Foreskin fibroblast (primary cell): ENCODE measurements at places on chromosomes 1 and 21.
A peak's percentile ranks its signal among the peaks of the same experiment; 100 is the strongest.

- DNase-seq, result no peak
These were observed 154.6 kb downstream of the PBX1 start for GRCh38 chr1:164713456-164714207.

DNA sequence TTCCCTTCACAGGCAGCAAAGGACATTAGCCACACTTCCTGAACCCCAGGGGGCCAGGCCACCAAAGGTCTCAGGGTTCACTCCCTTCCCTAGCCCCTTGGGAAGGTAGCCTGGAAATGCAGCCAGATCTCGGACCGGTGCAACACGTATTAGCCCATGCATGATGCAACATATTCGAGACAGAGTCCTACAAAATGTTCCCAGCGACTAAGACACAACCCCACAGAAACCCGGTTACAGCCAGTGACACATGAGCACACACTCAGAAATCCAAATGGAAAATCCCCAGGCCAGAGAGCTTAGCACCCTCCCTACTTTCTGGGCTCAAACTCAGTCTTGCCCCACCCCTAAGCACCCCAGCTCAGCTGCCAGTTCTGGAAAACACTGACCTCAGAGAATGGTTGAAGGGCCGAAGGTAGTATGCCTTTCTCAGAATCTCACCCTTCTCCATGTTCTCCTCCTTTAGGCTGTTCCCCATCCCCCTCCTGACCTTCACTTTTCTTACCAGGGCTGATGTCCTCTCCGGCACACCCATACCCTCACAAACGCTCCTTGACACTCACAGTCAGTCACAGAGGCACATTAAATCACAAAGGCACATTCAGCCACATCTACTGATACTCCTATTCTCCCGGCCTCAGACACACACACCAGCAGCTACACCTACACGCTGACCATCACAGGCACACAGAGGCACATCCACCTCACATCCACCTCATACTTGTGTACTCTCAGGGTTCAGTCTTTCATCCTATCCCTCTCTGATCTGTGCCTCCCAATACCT, at the start of gene TSPAN1:
Gene TSPAN1 (plus strand): TSS at position 640 of the 784 bp plus-strand sequence. CDS start 6,021 bp downstream, outside the sequence.
- DNase-seq, result no peak

GRCh38 chr21:46518983-46519583, 60.4 kb downstream of the DIP2A start:
- no peak for DNase-seq

GRCh38 chr1:31183927-31184554, 55.6 kb downstream of the NKAIN1 start:
- peak; percentile 7 for DNase-seq

DNA sequence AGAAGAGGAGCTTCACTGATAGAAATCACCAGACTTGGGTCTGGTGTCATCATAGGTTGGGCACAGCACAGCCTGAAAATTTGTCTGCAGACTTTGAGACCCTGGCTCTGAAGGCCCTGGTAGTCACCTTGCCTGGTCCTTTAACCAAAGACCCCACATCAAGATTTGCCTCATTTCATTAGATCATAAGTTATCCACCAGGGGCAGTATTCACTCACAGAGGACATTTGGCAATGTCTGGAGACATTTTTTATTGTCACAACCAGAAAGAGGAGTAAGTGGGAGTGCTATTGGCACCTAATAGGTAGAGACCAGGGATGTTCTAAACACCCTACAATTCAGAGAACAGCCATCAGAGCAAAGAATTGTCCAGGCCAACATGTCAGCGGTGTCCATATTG, 22.1 kb upstream of the PAX7 start:
- no peak for DNase-seq

GRCh38 chr1:215651867-215652266, 84.8 kb downstream of the KCTD3 start:
- no peak for DNase-seq

DNA sequence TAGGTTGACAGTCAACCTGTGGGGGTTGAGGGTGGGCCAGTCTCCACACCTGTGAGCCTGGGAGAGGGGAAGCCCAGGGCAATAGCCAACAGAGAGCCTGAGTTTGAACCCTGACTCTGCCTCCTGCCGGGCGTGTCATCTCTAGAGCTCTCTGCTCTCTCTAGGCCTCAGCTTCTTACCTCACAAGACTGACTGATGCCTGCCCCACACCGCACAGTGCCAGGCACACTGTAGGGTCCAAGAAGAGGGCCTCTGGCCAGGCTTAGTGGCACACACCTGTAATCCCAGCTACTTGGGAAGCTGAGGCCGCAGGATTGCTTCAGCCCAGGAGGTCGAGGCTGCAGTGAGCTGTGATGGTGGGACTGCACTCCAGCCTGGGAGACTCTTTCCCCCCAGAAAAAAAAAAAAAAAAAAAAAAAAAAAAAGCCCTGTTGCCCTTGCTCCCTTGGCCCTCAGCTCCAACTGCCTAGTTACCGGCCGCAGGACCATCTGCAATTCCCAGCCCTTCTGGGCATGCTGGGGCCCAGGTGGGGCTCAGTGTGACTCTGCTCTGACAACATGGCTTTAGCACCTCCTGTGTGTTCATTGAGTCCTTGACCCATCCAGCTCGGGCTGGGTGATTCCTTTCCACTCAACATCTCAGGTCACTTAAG, 25.1 kb downstream of the GRHL3 start:
- no peak for DNase-seq

- no peak for DNase-seq
These were observed 71.6 kb upstream of the IFFO2 start for GRCh38 chr1:19028110-19028509.

DNA sequence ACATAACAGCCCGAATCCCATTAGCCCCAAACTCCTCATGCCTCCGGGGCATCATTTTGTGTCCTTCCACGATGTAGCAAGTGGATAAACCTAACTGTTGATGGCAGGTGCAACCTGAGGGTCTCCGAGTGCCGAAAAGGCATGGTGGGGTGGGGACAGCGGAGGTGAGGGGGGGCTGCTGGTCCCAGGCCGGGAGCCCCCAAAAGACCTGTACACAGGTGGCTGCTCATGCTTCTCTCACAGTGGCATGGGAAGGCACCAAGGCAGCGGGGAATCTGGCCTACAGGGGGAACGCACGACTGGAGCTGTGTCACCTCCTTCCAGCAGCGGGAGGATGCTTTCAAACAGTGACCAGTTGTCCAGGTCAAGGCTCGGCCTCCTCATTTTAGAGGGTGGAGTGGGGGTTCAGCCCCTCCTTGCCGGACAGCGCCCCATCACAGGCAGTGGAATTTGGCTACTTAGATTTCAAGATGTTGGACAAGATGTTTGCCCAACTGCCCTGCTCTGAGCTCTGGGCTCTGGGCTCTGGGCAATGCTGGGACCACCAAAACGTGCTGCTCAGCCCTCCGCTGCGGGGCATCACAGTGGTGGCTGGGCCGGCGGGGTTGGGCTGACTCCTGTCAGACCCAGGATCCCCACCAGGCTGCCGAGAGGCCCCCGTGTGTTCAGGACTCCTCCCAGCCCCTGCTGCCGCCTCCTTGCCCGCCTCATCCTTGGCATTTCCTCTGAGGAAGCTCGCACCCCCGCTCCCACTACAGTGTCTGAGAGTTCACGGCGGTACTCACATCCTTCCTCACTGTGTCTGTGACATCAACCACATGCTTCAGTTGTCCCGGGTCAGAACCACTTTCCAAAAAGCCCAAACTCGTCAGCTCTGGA, 7.6 kb downstream of the DNMT3L start:
- DNase-seq, result no peak

DNA sequence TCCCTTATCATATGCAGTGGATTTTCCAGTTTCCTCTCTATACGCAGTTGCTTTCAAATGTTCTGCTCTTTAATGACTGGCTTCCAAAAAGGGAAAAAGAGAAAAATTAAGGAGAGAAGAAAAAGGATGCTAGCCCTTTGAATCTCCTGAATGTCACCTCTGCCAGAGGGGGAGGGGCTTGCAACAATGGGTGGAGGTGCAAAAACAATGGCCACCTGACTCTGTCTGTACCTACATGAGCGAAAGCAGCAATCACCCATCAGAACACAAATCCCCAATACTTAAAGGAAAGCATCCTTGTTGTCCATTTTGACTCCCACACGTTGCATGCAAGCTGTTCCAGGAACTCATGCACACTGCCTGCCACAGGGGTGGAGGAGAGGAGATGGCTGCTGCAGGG, 61.2 kb downstream of the CCDC30 start:
- no peak for DNase-seq

DNA sequence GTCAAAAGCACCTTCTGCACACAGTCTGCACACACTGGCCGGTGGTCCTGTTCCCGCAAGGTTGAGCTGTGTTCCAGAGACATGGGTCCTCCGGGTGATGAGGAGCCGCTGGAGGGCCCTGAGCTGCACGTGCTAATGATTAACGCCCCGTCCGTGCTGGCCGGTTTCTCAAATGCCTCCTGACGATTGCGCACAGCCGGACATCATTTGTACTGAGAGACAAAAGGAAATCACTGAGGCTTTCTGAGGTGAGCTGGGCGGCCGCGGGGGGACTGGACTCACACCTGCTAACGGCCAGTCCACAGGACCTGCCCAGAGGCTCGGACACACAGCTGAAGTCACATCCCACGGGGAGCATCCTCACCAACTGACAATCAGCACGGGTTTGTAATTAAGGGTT, 29.2 kb downstream of the POFUT2 start:
- peak; percentile 38 for DNase-seq

GRCh38 chr1:185603158-185603557, 131.0 kb upstream of the HMCN1 start:
- no peak for DNase-seq

GRCh38 chr1:4761324-4761723, 106.9 kb downstream of the AJAP1 start:
- no peak for DNase-seq

DNA sequence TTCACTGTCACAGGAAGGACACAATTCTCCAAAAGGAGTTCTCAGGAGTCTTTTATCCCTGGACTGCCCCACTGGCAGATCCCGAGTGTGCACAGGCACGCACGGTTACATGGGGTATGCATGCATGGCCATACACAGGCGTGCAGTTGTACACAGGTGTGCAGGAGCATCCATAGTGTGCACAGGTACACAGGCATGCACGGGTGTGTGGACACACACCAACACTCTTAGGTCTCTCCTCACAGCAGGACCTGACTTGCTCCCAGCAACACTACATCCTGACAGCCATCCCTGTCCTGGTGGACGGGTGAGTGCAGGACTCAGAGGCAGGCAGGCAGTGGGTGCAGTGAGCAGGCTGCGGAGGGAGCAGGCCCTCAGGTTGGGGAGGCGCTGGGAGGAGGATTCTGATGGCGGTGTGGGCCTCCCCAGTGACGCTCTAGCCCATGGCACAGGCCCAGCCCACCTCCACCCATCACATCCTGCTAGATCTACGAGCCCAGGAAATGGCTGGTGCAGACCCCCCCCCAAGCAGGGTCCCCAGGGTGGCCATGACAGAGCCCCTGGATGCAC, 28.4 kb downstream of the SLC19A1 start:
- DNase-seq, result no peak

DNA sequence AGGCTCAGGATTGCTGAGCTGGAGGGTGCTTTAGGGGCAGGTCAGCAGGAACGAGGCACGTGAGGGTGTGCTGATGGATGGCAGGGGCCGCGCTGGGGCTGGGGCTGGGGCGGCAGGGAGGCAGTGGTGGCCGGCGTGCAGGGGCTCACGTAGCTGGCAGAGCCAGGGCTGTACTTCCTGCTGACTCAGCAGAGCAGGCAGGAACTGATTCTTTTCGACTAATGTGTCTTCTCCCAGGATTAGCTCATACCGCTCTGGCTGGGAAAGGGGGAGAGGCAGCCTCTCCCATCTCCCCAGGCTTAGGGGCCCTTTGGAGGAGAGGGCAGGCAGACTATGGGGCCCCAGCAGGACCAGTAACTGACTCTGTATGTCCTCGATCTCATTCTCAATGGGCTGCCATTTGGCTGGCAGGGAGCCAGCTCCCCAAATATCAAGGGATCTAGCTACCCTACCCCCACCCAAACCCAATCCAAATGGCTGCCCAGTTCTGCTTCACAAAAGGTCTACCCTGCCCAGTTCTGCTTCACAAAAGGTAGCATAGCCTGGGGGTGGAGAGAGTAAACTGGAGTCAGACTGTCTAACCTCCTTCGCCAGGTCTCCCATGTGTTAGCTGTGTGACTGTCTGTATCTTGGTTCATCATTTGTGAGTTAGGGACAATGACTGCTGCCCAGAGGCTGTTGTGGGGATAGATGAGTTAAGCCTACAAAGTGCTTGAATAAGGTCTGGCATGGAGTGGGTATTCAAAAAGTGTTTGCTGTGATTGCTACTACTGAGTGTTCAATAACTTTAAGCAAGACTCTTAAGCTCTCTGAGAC, 100.1 kb upstream of the SLC2A1 start:
- peak; percentile 52 for DNase-seq

DNA sequence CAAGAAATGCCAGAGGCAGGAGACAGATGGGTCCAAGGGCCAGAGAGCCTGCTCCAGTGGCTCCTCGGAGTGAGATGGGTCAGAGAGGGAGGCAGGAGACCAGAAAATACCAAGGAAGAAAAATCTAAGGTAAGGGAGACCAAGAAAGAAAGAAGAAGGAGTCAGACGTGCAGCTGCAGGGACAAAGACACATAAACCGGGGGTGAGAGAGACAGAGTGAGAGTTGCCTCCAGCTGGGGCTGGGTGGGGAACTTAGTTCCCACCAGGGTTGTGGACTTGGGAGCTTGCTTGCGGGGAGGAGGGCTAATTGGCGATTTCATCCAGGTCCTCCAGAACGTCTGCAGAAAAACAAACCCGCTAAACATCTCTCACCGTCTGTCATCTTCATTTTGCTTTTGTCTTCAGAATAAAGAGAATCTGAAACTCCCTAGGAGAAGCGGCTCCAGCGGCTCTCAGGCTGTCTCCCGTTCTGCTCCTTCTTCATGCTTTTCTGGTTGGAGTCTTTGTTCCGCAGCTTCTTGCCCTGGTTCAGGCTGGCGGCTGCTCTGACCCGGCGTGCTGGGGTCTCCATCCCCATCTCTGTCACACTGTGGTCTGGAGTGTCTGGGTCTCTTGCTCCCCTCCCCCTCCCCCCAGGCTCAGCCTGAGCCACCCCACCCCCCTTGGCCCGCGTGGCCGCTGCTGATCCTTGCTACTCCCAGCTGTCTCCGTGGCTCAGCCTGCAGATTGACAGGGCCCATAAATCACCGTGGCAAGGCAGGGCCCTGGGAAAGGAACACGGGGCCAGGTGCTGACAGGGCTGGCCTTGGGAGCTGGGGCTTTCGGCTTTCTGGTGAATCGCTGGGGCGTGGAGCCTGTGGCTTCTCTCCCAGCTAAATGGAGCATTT, 66.6 kb downstream of the UBIAD1 start:
- DNase-seq, result peak; percentile 31

- DNase-seq, result peak; percentile 21
These were observed 71.1 kb downstream of the IER5 start for GRCh38 chr1:181159451-181160140.
